Stimulated activated CD4-positive, alpha-beta T cell treated with anti-CD3 and anti-CD28 coated beads, TNF-alpha, amount 100 ng/mL, for 48 hours (primary cell): ENCODE measurements at places on chromosomes 5 and 9.

- DNase-seq = no peak
Measured at GRCh38 chr5:138111937-138112336, 27.3 kb downstream of the NME5 start.

GRCh38 chr9:136228107-136228875, 17.3 kb downstream of the QSOX2 start:
- no peak for DNase-seq

GRCh38 chr5:108430931-108431608, 49.2 kb upstream of the FBXL17 start:
- no peak for DNase-seq

DNA sequence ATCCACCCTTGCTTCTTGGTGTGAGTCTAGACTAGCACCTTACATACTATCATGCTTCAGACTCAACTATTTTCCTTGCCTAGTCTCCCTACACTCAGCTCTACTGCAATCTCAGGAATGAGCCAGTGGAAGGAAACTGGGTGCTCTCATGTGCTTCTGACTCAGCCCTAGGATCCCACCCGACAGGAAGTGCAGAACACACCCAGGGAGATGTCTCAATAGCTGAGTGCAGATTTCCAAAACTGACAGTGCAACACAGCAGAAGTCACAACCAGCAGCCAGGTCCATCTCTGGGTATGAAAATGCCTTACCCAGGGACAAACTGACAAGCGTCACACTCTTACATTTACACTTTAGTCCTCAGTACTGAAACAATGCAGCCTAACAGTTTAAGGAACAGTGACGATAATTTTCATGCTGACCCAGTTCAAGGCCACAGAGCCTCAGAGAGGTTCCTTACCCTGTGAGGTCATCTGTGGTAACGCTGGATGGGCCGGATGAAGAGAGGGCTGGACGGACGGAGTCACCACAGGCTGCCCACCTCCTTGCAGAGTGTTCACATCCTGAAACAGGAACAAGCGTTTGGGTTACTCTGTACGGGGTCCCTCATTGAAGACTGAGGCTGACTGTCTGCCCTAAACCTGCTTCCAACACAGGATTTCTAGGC, 33.0 kb downstream of the FKBP15 start:
- no peak for DNase-seq

GRCh38 chr9:82021198-82021597, 32.6 kb downstream of the SPATA31D1 start:
- DNase-seq = no peak

DNA sequence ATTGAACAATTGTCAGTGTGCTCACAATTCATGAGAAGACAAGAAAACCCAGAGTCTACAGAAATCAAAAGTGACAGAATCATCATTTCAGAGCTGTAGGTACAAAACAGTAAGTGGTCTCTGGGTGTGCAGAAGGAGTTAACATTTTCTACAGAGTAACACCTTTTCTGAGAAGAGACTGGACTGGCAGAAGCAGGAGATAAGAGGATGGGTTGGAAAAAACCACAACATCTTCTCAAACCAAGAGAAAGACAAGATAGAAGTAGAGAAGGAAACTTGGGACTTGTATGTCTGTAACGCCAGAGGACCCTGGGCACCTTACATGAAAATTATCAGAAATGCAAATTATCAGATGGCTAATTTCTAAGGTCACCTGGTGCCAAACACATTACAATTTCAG, 82.6 kb downstream of the ARL15 start:
- DNase-seq = no peak

DNA sequence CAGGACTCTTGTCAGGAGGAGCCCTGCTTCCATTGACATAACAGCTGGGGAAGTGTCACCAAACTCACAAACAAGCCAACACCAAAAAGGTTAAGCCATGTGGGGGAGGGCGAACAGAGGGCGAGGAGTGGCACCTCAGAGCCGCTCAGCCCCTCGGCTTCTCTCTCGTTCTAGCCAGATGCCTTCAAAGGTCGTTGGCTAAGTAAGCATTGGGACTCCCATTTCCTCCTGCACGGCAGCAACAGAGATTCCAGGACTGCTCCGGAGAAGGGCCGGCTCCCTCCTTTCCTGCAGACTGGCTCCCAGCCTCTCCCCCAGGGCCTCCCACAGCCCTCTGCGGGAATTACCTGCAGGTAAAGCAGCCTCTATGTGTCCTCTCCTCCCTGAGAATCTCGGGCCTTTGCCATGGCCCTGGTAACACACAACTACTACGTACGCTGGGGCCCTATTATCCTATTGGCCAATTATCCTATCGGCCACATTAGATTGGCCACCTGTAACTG, 52.1 kb upstream of the RNU6ATAC start:
- DNase-seq = no peak

DNA sequence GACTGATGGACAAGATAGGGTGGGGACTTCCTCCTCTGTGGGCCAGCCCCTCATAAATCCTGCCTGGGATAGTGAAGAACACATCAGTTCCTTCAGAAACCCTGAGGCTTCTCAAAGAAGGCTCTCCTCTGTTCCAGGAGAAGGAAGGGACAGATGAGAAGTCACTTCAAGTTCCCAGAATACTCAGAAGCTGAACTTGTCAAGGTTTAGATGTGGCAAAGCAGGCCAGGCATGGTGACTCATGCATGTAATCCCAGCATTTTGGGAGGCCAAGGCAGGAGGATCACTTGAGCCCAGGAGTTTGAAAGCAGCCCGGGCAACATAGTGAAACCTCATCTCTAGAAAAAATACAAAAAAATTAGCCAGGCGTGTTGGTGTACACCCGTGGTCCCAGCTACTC, 38.5 kb downstream of the STOM start:
- DNase-seq = no peak

- DNase-seq = peak; percentile 10
Measured at GRCh38 chr9:121992571-121993212, 100.4 kb downstream of the TTLL11 start.

- DNase-seq = peak; percentile 27
Measured at GRCh38 chr5:10595672-10596309, 31.9 kb downstream of the ANKRD33B start.

DNA sequence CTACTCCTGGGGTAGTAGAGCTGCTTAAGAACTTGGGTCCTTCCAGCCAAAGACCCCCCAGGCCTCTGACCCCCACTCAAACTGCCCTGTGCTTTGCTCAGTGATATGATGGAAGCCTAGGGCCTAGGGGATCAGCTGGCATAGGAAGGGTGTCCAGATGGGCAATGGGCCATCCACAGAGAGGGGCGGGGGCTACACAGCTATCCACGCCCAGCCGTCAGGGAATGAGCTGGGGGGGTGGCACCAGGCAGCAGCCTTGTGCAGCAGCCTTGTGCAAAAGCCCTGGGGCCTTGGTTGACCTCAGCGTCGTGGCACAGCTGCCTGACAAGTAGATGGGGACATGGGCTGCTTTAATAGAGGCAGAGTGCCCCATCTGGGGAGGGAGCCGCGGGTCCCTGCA, 43.2 kb downstream of the DAB2IP start:
- no peak for DNase-seq

GRCh38 chr9:6632516-6633183, 12.9 kb downstream of the GLDC start:
- DNase-seq = no peak

DNA sequence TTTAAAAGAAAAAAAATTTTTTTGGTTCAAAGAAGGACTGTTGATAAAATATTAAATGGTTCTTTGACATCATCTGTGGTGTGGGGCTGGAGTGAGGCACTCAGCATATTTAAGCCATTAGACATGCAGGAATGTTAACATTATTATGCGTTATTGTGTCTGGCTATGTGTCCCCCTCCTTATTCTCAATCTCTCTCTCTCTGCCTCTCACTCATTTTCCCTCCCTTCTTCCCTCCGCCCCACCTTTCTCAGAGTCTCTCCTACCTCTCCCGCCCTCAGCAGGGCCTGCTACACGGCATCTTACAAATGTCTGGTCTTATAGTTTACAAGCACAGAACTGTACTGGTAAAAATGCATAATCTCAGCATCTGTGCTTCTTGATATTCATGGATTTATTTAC, 287.8 kb upstream of the TMEM161B start:
- DNase-seq = no peak

DNA sequence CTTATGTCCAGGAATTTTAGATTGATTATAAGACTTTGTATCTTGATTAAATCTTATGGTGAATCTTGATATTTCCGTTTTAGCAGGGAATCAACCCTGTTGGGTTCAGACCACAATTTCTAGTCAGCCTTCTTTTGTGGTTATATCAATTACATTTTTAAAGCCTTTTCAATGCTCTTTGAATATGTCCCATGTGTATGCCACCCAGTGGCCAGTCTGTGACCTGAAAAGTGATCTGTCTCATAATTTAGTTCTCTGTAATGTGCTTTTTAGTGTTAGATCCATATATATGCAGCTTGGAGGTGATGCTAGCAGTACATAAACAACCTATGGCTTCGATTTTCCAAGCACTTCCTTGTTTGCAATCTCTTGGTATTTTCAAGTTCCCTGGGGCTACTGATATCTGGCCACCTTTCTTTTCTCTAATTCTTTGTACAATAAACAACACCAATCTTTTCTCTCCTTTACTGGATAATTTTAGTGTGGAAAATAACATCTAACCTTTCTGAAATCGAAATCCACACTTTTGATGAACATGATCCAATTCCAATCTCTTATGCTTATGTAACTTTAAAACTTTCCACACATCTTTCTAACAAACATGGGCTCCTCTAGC, 28.8 kb downstream of the PDE8B start:
- no peak for DNase-seq

- DNase-seq = no peak
Measured at GRCh38 chr5:64872044-64872443, 103.3 kb downstream of the CWC27 start.

GRCh38 chr5:14213813-14214585, 70.9 kb downstream of the TRIO start:
- DNase-seq = no peak

DNA sequence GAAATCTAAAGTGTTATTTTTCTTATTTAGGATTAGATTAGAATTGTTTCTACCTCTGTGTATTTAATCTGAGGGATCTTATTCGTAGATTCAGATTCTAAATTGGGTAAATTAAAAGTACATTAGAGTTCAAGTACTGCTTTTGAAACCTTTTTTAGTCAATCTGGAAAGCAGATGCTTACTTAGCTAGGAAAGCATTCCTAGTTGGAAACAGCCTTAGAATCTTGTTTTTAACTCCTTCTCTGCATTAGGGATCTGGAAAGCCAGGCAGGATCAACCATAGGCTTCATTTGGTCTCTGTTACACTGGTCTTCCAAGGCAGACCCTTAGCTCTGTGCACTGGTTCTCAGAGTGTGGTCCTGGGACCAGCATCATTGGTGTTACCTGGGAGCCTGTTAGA, 247.4 kb downstream of the NR3C1 start:
- DNase-seq = no peak

- no peak for DNase-seq
Measured at GRCh38 chr9:92482329-92482728, at the start of gene ASPN. Gene ASPN (minus strand): TSS chr9:92482506.

GRCh38 chr9:81601639-81602623, 87.4 kb downstream of the TLE1 start:
- no peak for DNase-seq

DNA sequence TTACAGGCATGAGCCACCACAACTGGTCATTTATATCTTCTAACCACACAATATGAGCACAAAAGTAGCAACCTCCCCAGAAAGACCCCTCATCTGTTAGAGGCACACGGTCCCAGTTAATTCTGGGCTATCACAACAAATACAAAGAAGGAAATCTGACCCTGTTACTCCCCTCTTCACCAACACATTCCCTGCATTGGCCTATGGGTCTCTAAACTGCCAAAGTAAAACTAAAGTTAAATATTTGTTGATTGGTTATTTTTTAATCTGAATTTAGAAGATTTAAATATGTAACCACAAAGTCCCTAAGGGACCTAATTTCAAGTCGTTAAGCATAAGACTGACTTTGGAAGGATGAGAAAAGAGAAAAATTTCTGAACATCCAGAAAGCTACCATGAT, 496.7 kb upstream of the NMUR2 start:
- no peak for DNase-seq

GRCh38 chr5:59893429-59894227, at the start of gene PDE4D:
Gene PDE4D (minus strand): TSS chr5:59893726.
- no peak for DNase-seq

- DNase-seq = no peak
Measured at GRCh38 chr9:95031711-95032461, 285.6 kb downstream of the FANCC start.

DNA sequence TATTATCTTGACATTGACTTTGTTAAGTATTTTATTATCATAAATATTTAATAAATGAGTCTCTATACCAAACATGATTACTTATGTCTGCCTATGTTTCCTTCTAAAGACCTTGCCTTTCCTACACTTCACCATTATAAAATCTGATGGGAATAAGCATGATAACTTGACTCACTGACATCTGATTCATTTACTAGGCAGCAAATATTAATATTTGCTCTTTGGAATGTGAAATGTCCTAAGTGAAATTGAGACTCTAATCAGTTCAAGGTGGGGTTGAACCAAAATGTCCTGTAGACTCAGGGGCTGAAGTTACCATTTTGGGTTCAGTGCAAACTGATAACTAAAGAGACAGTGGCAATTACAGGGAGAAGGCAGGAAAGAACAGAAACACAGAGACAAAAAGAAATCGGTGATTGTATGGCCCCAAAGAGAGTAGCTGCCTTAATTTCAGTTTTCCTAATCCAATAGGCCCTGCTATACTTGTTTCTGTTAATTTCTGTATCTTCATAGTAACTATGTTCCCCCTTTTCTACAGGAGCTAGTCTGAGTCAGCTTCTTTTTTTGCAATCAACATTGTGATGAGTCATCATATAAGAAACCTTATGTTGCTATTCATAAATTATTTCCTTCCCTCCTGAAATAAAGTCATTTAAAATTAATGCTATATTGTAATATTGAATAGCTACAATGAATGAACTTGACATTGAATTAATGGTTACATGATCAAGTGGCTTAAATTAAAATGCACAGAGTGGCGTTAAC, 296.8 kb downstream of the PDE4D start:
- no peak for DNase-seq

DNA sequence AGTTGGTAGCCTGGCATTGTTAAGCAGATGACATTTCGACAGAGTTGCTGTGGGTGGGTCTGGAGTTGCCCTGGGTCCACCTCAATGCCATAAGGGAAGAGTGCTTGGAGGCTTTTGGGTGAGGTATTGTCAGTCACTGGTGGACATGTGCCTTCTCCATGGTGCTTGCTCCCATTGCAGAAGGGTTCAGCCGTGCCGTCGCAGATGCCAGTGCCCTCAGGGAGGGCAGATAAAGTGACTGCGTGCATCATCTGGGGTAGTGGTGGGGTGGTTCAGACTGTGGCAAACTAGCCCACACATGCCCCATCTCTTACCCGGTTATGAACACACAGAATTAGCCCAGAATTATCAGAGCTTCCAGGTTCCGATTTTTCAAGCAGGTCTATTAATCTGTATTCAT, 71.6 kb downstream of the FBXL7 start:
- DNase-seq = no peak

DNA sequence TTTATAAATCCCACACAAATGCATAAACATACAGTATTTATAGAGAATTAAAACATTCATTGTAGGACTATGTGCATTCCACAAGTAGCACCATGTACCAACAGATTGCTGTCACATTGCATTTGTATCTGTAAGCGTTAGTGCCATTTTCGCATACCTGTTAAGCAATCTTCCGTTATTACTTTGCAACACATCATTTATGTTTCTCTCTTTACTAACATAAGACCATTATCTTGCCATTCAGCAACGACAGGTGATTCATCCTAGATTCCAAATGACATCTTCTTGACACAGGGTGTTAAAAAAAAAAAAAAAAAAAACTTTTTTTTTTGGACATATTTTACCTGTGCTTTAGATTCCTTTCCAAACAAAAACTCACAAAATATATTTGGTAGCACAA, 511.8 kb downstream of the ELAVL2 start:
- DNase-seq = no peak

- no peak for DNase-seq
Measured at GRCh38 chr5:51376509-51376908, 6.7 kb upstream of the ISL1 start.
